ENCODE measurements at places on chromosomes 5 and 9.

DNA sequence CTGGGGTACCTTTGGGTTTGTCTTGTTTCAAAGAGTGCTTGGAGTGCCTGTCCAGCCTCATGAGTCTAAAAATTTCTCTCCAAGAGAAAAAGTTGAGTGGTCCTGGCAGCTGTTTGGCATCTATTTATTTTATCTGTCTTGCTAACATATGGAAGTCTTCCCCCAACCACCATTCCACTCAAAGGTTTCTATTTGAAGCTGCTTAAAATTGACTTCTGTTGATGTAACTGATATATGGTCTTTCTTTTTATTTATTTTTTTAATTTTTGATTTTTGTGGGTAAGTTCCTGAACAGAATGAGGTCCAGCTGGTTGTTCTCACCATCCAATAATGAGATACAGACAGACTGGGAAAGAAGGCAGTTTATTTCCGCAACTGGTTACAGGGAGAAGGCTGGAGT, 178.7 kb upstream of the SGCD start:
- DNase-seq = no peak

DNA sequence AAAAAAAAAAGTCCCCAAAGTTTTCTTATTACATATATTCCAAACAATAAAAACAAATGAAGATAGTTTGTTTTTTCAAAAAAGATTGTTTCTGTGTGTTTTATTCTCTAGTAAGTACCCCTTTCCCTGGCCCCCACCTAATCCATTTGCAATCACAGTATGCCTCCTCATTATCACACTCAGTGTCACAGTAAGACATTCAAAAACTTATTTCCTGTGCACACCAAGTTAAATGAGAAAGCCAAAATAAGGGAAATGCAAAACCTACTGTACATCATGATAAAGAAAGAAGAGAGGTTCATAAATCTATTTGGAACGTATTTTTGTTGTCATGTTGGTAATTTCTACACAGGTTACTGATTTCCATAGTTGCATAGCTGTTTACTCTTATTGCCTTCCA, 62.3 kb downstream of the ST8SIA4 start:
- no peak for DNase-seq

DNA sequence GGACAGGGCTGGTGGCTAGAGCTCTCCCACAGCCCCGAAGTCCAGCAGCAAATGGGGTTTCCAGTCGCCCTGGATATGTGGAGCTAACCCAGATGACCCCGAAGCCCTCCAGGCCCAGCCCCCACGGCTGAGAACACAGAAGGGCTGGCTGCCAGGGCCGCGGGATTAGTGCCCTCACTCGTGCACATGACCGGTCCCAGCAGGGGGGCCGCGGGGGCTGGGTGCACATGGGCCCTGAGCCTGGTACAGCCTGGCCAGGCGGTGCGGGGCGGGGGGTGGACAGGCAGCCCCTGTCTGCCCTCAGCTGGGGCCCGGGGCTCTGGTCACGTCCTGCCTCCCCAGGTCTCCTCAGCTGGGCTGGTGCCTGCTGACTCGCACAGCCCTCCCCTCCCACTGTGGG, 5.9 kb downstream of the SSNA1 start:
- DNase-seq = no peak

- DNase-seq = no peak
Measured at GRCh38 chr9:120737416-120738165, 23.3 kb upstream of the MEGF9 start.

DNA sequence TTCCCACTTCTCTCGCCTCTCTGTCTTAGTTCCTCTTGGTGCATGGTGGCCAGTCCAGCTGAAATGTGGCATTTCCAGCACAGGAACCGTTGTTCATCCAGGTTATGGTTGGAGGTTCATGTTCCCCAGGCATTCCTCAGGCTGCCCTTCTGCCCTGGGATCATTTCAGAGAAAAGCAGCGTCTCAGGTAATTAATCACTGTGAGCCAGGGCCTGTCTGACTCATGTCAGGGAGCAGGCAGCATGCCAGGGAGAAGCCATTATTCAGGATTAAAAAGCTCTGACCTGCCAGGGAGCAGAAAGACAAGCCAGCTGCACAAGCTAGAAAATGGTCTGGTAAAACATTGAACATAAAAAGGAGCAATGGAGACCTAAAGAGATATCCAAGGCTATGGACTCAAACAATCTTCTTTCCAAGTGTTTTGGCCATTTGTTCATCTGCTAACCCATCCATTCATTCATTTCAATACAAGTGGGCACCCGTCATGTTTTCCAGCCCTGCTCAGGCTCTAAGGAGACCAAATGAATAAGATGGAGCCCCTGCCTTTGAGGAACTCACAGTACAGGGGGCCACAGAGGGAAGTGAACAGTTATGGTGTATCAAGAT, 241.4 kb downstream of the DRD1 start:
- no peak for DNase-seq

- no peak for DNase-seq
Measured at GRCh38 chr9:7320139-7320538, 479.4 kb downstream of the DMAC1 start.

- no peak for DNase-seq
Measured at GRCh38 chr5:74122175-74122574, 496.2 kb downstream of the ARHGEF28 start.

- no peak for DNase-seq
Measured at GRCh38 chr5:66518052-66518451, 78.1 kb upstream of the MAST4 start.

DNA sequence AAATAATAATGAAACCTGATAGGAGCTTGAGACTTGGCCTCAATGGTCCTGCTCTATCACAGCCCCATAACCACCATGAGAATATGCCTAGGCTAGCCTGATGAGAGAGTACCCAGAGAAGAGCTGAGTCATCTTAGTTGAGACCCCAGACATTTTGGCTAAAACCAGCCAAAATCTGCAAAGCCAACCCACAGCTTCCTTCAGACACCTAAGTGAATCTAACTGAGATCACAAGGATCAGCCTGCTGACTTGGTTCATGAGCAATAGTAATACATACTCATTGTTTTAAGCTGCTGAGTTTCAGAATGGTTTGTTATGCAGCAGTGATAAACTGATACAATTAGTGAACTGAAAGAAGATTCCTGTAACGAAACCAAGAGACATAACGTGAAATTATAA, 473.7 kb upstream of the PTGER4 start:
- DNase-seq = no peak

DNA sequence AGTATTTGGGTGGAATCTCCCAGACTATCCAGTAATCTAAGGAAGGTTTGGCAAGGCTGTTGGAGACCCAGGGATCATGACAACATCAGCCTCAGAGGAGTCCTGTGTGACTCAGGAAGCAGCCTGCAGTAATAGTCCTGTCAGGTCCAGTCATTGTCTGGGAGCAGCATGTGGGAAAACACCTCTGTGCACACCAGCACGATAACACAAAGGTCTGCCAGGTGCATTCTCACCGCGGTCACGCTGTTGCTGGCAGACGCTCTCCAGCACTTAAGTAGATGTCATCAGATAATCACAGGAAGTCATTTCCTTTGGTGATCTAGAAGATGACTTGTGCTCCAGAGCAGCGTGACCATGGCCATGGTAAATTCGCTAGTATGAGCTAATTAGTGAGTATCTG, 99.2 kb upstream of the IQGAP2 start:
- DNase-seq = peak; percentile 57

DNA sequence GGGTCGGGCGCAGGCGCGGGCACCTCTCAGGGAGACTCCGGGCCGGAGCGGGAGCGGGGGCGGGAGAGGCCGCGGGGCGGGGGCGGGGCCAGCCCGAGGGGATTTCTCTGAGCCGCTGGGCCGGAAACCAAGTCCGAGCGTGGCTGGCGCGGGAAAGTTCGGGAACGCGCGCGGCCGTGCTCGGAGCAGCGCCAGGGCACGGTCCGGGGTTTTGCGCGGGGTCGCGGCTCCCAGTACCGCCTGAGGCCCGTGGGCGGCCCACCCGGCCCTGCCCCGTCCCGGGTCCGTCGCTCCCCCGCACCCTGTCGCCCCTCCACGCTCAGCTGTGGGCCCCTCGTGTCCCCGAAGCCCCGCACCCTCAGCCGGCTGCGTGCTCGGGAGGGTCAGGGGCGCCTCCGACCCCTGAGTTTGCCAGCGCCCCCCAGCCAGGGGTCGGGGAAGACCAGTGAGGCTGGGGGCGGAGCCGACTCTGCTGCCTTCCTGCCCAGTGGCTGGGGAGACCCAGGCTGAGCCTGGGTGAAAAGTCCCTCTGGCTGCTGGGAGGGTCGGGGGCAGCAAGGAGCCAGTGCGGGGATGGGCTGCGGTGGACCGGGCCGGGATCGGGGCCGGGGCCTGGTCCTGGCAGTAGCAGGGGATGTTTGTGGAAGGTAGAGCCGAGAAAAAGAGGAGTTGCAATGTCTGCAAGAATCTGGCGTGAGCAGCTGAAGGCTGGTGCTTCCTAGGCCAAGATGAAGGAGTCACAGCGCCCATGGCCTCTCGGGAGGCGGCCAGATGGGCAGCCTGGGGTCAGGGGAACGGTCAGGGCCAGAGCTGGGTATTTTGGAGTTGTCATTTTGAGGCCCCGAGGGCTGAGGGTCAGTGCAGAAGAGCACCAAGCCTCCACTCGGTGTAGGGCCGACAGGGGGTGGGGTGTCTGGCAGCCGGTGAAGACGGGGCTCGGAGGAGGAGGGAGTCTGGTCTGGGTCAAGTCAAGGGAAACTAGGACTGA, 588 bp downstream of the TRAF2 start:
- DNase-seq = peak; percentile 5

GRCh38 chr5:33423018-33423630, 17.6 kb upstream of the TARS1 start:
- DNase-seq = no peak

DNA sequence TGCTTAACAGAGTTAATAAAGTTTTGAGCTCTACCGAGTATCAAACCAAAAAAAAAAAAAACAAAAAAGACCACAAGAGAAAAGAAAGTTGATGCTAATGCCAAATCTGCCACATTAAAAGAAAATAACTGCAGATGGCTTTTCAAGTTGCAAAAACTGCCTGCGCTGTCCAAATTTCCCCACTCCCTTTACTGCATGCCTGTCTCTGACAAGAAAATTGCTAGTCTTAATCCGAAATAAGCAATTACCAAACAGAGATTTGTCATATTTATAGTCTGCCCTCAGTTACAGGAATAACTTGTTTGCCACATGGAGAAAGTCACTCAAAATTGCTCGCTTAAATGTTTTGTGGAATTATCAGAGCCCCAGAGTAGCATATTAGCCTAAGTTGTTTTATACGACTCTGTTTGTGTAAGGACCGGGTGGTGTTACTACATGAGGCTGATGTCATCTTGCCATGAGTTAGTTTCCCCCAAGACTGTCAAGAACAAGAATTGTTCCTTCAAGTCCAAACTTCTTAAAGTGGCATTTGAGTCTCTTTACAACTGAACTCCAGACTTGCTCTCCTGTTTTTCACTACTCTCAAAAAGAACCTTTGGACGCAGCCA, 160.9 kb downstream of the CEP120 start:
- DNase-seq = no peak

DNA sequence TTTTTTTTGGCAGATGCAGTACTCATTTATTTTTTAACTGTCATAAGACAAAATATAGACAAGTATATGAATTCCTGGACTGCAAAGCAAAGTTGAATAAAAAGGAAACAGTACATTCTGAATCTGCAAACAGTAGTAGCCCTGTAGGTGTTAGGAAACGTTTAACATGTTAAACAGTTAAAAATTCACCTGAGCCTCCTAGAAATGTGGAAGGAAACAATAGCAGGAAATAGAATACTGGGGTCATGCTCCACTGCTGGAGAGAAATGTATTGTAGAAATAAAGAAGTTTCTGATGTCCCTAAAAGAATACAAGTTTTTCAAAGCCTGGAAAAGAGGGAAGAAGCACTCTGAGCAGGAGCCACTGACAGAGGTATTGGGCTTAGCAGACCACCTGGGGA, 866.0 kb downstream of the PTPRD start:
- DNase-seq = no peak

DNA sequence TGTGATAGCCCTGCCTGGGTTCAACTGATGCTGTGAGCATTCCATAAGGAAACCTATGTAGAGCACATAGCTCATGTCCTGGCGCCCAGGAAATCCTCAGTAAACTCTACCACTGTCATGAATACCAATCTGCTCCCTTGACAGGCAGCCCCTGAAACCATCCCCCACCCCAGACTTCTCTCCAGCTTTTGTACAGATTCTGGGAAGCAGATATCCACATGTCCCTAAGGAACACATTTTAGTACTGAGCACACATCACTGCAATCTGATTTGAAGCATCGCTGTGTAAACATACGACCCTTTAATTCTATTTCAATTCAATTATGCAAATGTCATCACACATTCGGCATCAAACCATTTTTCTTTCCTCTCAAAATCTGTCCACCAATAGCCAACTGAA, 89.5 kb upstream of the FSTL4 start:
- no peak for DNase-seq

- DNase-seq = no peak
Measured at GRCh38 chr9:134909511-134910481, 7.9 kb downstream of the FCN1 start.

DNA sequence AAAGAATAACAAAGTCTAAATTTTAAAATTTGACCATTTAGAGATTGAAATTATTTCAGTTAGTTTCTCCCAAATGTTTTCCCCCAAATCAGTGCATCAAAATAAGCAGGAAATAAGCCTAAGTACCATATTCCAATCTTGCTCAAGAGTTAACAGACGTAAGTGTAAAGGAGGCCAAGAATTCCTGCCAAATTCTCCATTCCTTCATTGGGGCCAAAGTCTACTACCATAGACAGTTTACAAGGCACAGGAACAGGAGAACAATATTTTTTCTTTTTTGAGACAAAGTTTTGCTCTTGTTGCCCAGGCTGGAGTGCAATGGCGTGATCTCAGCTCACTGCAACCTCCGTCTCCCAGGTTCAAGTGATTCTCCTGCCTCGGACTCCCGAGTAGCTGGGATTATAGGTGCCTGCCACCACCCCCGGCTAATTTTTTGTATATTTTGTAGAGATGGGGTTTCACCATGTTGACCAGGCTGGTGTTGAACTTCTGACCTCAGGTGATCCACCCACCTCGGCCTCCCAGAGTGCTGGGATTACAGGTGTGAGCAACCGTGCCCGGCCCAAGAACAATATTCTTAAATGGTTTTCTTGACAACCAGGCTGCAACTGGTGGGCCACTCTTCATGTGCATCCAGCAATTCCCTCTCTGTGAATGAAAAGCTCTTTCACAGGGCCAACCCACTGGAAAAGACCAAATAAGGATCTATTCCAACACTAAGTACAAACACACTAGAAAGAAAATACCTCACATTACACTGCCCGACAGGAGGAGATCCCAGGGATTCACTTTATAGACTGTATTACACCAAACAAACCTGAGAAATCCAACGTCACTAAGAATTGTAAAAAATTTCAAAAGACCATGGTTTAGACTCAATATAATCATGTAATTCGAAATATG, 127.7 kb downstream of the MAPKAP1 start:
- DNase-seq = no peak

- DNase-seq = no peak
Measured at GRCh38 chr5:17212191-17212590, 5.2 kb upstream of the BASP1 start.

DNA sequence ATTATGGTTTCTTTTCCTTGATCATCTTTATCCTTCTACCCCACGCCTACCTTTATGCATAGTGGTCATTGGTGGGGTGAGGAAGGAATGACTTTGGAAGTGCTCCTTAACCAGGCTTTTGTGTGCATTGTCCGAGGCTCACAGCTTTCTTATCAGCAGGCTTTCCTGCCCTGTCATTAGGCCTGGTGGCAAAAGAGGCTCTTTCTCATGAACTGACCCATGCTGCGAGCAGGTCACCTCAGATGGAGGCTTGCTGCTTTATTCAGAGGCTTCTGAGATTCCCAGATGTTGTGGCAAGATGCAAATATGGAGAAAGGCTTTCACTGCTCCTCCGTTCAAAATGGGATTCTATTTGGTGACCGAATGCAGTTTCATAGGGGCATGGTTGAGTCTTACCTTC, 57.4 kb upstream of the DMRTA1 start:
- DNase-seq = no peak

All from CD4-positive, alpha-beta T cell treated with Interleukin-2 at 100 ng/mL for 4 hours (primary cell).